Activated CD8-positive, alpha-beta memory T cell treated with anti-CD3 and anti-CD28 coated beads, Interleukin-2, amount 10 ng/mL, durations not matched to agents 7 days and 5 days (primary cell): ENCODE measurements at places on chromosomes 3 and 15.
A peak's percentile ranks its signal among the peaks of the same experiment; 100 is the strongest.

DNA sequence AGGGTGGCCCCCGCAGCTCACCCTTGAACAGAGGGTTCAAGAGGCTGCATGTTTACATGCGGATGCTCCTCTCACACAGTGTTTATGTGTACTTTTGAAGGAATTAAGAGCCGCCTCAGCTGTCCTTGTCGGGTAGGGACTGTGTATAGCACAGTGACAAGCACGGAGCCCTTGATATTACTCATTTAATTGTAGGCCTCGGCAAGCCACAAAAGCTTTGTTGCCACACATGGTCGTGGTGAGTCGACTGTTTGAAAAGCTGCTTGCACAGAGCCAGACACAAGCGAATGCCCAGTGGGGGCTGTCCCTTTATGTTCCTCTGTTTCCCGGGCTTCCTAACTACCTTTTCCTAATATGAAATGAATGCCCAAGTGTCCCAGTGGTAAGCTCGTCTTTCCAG lies 4.5 kb downstream of the ESYT3 start:
- no peak for DNase-seq

DNA sequence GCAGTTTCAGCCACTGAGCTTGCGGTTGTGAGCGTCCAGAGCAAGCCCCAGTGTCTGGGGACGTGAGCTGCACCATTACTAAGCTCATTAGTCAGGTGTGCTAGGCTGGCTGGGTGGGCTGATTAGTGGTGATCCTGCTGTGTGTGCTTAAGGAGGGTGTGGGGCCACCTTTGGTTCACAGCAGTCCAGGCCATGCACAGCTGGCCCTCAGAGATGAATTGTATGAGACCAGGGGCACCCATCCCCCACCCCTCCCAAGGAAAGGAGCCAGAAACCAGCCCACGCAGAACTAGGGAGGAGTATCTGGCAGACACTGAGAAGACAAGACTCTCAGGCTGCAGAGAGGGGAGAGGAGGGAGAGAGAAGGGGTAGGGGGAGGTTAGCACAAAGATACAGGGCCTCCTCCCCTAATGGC lies 3.8 kb downstream of the TYRO3 start:
- DNase-seq = no peak

- DNase-seq = no peak
Observed at GRCh38 chr3:59580499-59580898, 530.7 kb upstream of the CFAP20DC start.

- no peak for DNase-seq
Observed at GRCh38 chr3:117322866-117323265, 613.3 kb downstream of the TUSC7 start.

GRCh38 chr15:44883199-44883877 lies 73.1 kb upstream of the TERB2 start:
- peak; percentile 48 for DNase-seq

GRCh38 chr3:71893702-71894479 lies 108.9 kb upstream of the PROK2 start:
- no peak for DNase-seq

DNA sequence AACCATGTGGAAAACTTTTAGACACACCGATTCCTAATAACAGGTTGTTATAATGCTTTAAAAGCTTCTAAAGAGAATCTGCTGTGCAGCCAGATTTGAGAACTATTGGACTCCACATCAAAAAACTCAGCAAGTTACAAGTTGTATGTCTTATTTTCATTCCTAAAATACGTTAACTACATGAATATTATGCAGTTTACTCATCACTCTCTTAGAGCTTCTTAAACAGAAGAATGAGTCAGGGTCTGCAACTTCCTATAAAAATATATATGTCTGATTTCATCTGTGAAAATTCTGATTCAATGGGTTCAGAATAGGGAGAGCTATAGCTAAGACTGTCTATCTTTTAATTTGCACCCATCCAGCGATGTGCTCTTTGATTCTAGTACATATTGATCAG lies 244.2 kb upstream of the EPHA3 start:
- DNase-seq = no peak

DNA sequence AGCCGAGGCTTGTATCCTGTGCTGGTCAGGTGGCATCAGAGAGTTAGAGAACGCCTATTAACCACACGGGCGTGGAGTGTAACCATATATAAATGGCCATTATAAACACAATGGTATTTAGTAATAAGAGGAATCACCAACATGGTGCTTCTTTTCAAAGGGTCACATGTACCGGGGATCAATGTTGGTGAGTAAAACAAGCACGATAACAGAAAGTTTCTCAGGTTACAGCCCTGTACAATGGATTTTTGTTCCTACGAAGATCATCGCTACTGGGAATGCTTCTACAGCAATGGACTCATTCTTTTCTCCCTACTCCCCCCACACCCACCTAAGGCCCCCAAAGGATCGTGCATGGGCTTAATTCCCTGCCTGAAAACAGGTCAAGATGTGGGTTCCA lies 42.5 kb downstream of the MEIS2 start:
- no peak for DNase-seq

DNA sequence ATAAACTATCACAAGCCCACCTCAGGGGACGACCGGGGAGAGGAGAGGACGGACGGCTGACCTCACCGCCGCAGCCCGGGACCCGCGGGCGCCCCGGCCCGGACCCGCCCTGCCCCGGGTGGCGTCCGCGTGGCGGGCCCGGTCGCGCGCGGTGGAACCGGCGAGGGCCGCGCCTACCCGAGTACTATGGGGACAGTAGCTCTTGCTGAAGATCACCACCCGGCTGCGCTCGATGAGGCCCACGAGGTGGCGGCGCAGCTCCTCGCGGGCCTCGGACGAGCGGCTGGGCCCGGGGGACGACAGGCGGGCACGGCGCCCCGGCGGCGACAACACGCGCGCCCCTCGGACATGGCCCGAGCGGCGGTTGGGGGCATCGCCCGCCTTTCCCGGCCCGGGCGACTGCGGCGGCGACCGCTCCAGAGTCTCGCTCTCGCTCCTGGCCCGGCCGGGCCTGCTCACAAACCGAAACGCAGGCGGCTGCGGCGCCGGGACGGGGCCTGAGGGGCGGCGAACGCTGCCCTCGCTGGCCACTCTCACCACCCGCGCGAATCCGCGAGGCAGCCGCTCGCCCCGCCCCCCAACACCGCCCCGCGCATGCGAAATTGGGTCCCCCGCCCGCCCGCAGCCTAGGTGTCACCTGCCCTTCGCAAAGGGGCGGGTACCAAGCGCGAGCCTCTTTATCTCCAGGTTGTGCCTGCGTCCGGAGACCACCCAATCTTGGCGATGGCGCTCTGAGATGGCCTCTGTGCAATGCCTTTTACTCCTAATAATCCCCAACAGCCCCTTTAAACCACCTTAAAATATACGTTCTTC lies at the start of gene TXNRD3:
Gene TXNRD3 (minus strand): TSS at position 554 of the 813 bp plus-strand sequence.
- DNase-seq = peak; percentile 67
